ENCODE measurements at places on chromosomes 16 and 17. TPM values are rescaled to one million over a fixed set of nuclear protein-coding genes. Genes with fewer than 3 reads are reported as not detected.

Gene SOX9
- total RNA-seq = not detected

Gene PEMT
- total RNA-seq = 22.0 TPM

DNA sequence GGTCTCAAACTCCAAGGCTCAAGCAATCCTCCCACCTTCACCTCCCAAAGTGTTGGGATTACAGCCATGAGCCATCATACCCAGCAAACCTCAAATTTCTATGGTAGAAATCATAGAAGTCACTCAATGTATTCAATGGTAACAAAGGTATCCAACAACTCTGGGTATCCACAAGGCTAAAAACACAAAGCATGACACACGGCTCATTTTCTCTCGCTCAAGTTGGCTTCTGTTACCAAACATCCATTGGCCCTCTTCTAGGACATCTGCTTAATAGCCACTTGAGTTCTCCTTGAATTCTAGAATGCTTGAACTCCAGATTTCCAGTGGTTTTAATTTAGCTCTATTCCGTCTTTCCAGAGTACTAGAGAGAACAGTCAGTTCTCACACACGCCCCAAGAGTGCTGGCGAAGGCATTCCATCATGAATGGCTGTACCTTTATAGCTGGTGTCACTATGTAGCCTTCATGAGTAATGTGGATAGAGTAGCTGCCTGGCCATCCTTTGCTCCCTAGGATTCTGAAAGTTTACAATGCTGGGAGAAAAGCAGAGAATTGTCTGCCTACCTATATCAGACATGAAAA is 42.6 kb downstream of the SPAG9 start:
- DNase-seq = no peak
- H3K4me3 ChIP-seq = no peak overlapping the region
- H3K4me1 ChIP-seq = peaks cover 2% of the 10 kb centered on the region
- H3K27ac ChIP-seq = no peak overlapping the region
- H3K27me3 ChIP-seq = no peaks in the 10 kb centered on the region
- H3K36me3 ChIP-seq = peaks cover 24% of the 10 kb centered on the region

- no peak for DNase-seq
- no peak overlapping the region for H3K27ac ChIP-seq
- H3K36me3 ChIP-seq = no peaks in the 10 kb centered on the region
- H3K27me3 ChIP-seq = peaks cover 2% of the 10 kb centered on the region
- no peaks in the 10 kb centered on the region for H3K4me1 ChIP-seq
- H3K4me3 ChIP-seq = no peak overlapping the region
These were observed 2.0 kb downstream of the AOC3 start for GRCh38 chr17:42853004-42853403.

- no peak for DNase-seq
- H3K4me1 ChIP-seq = no peaks in the 10 kb centered on the region
- no peak overlapping the region for H3K4me3 ChIP-seq
- peaks cover 2% of the 10 kb centered on the region for H3K27me3 ChIP-seq
These were observed 146.3 kb upstream of the FOXF1 start for GRCh38 chr16:86363836-86364618.

Gene TNFRSF17
- total RNA-seq = not detected

- H3K4me1 ChIP-seq = peaks cover 21% of the 10 kb centered on the region
- peaks cover 8% of the 10 kb centered on the region for H3K27me3 ChIP-seq
- no peak overlapping the region for H3K27ac ChIP-seq
- no peaks in the 10 kb centered on the region for H3K36me3 ChIP-seq
- no peak for DNase-seq
- no peak overlapping the region for H3K4me3 ChIP-seq
These were observed 19.3 kb upstream of the KRT19 start for GRCh38 chr17:41547378-41547841.

- peak overlapping the region; percentile 95 for H3K27ac ChIP-seq
- H3K36me3 ChIP-seq = peaks cover 53% of the 10 kb centered on the region
- H3K27me3 ChIP-seq = no peaks in the 10 kb centered on the region
- no peak for DNase-seq
These were observed 2.4 kb downstream of the EVI2A start for GRCh38 chr17:31318851-31319661.

- H3K4me1 ChIP-seq = peaks cover 65% of the 10 kb centered on the region
- H3K36me3 ChIP-seq = peaks cover 12% of the 10 kb centered on the region
- no peak overlapping the region for H3K4me3 ChIP-seq
- peak overlapping the region; percentile 69 for H3K27ac ChIP-seq
- no peak for DNase-seq
These were observed 2.9 kb upstream of the MAP1LC3B start for GRCh38 chr16:87389245-87389644.

DNA sequence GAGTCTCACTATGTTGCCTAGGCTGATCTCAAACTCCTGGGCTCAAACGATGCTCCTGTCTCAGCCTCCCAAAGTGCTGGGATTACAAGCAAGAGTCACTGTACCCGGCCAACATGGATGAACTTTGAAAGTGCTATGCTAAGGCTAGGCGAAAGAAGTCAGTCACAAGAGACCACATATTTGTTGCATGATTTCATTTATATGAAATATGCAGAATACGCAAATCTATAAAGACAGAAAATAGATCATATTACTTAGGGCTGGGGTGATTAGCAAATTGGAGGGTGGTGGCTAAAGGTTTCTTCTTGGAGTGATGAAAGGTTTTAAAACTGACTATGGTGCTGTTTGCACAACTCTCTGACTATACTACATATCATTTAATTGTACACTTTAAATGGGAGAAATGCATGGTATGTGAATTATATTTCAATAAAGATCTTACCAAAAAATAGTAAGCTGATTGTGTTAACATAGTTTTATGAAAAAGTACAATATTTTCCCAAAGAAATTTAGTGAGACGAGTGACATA is 1.2 kb upstream of the FLYWCH1 start:
- H3K4me3 ChIP-seq = peak overlapping the region; percentile 77
- H3K27me3 ChIP-seq = peaks cover 6% of the 10 kb centered on the region
- H3K4me1 ChIP-seq = peaks cover 54% of the 10 kb centered on the region
- H3K27ac ChIP-seq = no peak overlapping the region
- no peak for DNase-seq

DNA sequence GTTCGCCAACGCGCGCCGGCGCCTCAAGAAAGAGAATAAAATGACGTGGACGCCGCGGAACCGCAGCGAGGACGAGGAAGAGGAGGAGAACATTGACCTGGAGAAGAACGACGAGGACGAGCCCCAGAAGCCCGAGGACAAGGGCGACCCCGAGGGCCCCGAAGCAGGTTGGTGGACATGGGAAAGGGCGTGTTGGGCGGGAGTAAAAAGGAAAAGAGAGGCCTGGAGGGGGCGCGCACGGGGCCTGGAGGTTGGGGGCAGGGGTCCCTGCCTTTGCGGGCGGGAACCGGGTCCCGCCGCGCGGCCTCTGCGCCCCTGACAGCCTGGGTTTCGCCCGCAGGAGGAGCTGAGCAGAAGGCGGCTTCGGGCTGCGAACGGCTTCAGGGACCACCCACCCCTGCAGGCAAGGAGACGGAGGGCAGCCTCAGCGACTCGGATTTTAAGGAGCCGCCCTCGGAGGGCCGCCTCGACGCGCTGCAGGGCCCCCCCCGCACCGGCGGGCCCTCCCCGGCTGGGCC is 2.1 kb downstream of the IRX5 start:
- peaks cover 75% of the 10 kb centered on the region for H3K27me3 ChIP-seq
- H3K27ac ChIP-seq = peak overlapping the region; percentile 16
- no peak for DNase-seq
- H3K4me1 ChIP-seq = peaks cover 35% of the 10 kb centered on the region
- peaks cover 33% of the 10 kb centered on the region for H3K36me3 ChIP-seq
- no peak overlapping the region for H3K4me3 ChIP-seq

GRCh38 chr16:67565470-67566100 is 3.3 kb downstream of the CTCF start:
- no peak for DNase-seq
- no peaks in the 10 kb centered on the region for H3K27me3 ChIP-seq
- H3K4me1 ChIP-seq = peaks cover 38% of the 10 kb centered on the region
- no peak overlapping the region for H3K27ac ChIP-seq

GRCh38 chr17:79203016-79203415 is 128.4 kb downstream of the ENGASE start:
- no peak overlapping the region for H3K27ac ChIP-seq
- H3K4me1 ChIP-seq = no peaks in the 10 kb centered on the region
- H3K36me3 ChIP-seq = no peaks in the 10 kb centered on the region
- no peak for DNase-seq

DNA sequence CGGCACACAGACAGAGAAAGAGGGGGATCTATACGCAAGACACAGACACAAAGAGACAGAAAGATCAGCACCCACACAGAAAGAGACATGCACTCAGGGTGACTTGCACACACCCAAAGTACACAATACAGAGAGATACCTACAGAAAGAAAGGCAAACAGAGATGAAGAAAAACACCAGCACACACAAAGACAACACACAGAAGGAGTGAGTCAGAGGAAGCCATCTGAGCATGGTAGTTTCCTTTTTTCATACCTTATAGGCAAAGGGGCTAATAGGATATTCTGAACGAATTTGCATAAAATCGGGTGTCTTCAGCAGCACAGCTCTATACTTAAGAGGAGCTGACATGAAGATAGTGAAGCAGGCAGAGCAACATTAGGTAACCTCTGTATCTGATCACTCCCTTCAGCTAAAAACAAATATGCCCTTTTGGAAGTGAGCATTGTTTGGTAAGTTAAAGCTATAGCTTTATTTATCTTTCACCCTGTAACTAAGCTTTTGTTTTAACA is 198.6 kb downstream of the AATF start:
- H3K27me3 ChIP-seq = no peaks in the 10 kb centered on the region
- H3K36me3 ChIP-seq = peaks cover 18% of the 10 kb centered on the region
- no peak overlapping the region for H3K4me3 ChIP-seq

DNA sequence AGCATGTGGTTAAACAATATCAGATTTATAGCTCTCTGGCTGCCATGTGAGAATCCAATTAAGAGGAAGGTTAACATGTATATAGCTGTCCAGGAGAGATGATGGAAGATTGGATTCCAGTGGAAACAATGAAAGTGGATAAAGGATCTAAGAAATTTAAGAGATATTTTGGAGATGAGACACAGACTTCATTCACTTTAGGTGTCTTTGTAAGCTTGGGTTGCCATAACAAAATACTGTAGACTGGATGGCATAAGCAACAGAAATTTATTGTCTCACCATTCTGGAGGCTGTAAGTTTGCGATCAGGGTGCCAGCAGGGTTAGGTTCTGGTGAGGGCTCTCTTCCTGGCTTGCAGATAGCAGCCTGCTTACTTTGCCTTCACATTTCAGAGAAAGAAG is 155.9 kb upstream of the MYOCD start:
- no peak overlapping the region for H3K27ac ChIP-seq
- H3K36me3 ChIP-seq = no peaks in the 10 kb centered on the region
- H3K4me1 ChIP-seq = no peaks in the 10 kb centered on the region
- H3K4me3 ChIP-seq = no peak overlapping the region
- no peaks in the 10 kb centered on the region for H3K27me3 ChIP-seq

Gene TNFSF13
- 2.0 TPM for total RNA-seq

All from activated CD4-positive, alpha-beta memory T cell treated with anti-CD3 and anti-CD28 coated beads, Interleukin-2, amount 10 ng/mL, durations not matched to agents 7 days and 5 days (primary cell).